ENCODE measurements at places on chromosomes 12 and 14.

DNA sequence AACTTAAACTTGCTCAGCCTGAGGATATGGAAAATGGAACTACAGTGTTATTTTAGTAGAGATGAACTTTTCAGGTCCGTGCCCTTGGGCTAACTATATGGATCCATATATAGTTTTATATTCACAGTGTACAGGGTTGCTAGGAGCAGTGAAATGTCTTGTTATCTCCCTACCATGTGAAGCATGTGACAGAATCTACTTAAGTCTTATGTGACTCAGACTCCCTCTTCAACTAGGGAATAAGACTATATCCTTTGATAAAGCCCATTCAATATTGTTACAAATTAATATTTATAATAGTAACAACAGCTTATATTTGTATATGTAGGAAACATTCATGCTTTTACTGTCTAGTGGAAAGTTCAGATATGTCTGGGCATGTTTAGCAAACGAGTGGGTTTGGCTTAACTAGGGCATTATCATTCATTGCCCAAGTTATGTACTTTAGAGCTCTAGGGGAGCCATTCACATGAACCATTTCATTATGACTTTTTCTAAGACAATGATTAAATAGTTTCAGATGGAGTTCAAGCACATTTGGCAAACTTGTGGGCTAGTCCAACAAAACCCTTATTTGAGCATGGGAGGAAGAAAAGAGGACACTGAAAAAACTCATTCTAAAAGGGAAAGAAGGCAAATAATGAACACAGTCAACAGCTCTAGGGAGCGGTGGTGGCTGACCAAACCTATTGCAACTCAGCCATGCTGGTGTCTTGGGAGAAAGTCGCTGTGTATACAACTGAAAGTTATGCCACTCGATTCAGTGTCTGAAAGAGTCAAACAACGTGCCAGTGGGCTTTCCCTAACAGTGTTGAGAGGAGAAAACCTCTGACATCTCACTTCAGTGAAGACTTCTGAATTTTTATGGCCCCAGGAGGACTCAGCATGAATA lies 305.9 kb upstream of the G2E3 start:
- DNase-seq = no peak

- no peak for DNase-seq
Measured at GRCh38 chr14:53010193-53011040, 59.6 kb upstream of the FERMT2 start.

DNA sequence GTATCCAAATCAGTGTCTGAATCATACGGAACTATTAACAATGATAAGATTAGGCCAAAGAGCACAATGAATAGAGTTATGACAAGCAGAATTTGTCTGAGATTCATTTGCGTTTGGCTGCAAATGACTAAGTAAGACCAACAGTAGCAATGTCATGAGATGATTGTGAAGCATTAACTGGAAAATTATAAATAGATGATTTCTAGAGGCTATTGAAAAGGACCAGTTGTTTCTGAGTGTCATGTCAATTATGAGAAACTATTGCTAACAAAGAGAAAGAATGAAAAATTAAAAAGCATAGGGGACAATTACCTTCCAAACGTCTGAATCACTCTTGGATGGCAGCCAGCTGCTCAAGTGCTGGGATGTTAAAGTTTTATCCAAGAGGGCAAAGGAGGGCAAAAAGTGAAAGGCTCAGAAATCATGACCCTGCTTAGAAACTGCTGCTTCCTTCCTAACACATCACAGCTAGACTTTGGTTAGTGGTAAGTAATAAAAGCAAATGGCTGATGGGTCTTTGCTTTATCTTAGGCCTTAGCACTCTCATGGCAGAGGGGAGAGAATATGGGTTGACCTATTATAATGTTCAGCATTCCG lies 89.0 kb downstream of the AKAP6 start:
- DNase-seq = no peak

GRCh38 chr12:92341065-92341668 lies 195.5 kb upstream of the BTG1 start:
- no peak for DNase-seq

- no peak for DNase-seq
Measured at GRCh38 chr12:121214855-121215745, 5.2 kb downstream of the P2RX4 start.

DNA sequence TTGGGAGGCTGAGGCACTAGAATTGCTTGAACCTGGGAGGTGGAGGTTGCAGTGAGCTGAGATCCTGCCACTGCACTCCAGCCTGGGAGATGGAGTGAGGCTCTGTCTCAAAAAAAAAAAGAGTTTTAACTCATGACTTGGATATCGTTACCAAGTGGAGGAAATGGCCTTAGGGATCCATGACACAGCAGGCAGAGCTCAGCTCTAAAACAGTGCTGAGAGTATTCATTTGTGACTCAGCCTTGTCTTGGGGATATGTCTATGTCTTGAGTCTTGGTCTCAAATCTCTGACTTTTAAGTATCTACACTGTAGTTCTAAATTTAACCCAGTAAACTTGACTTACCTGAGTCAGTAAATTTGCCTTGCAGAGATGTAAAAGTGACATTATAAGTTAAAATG lies 8.8 kb upstream of the PEX5 start:
- DNase-seq = no peak

- no peak for DNase-seq
Measured at GRCh38 chr12:115574826-115575225, 702.7 kb downstream of the MED13L start.

GRCh38 chr12:5187136-5187535 lies 143.5 kb downstream of the KCNA5 start:
- no peak for DNase-seq

DNA sequence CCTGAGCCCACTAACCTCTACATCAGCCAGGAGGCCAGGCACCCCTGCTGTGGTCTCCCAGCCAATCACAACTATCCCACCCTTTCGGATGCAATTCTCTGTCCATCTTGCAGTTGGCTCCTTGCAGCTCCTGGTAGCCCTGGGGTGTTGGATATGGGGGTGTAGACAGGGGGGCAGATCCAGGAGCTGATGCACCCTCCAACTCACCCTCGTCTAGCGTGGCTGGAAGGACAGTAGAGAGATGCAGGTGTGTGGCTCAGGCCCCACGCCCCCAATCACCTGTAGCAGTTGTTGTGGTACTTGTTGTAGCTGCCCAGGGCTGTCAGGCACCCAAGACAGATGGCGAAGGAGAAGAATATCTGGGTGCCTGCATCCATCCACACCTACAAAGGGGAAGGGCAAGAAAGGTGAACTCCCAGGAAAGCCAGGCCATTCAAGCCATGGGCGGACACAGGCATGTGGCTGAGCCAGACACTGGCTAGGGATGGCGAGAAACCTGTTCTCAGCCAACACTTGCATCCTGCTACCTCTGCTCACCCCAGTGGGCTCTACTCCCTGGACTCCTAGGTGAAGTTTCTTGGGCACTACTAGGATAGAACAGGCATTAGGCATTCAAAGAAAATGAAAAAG lies 13.4 kb upstream of the SLC6A12 start:
- no peak for DNase-seq

DNA sequence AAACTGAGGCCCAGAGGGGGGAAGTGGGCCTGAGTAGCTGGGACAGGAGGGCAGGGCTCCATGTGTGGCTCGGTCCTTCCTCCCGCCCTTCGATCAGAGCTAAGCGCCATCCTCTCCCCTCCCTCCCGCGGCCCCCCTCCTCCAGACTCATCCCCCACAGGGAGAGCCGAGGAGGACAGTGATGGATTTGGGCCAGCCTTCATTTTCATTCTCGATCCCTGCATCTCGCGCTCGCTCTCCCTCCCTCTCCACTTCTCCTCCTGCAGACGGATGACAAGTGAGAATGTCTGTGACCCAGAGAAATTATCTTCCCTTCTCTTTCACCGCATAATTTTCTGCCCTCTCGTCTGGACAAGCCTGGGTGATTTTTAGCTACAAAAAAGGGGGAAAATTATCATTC lies 183.3 kb downstream of the RBM19 start:
- DNase-seq = no peak

DNA sequence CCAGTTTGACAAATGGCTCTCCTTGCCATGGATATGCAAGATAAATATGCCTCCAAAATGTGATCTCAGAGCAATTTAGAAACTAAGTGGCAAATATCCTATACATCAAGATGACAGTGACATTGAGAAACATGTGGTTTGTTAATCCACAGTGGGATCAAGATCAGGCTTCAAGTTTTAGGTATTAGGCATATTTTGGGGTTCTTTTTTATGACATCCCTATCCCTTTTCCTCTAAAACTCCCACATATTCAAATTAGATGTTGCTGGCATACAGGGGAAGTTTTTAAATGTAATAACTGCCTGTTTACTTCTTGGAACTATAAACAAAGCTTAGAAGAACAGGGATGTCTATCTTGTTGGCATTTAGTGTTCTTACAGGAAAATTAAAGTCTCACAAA lies 179.4 kb downstream of the CRADD start:
- no peak for DNase-seq

DNA sequence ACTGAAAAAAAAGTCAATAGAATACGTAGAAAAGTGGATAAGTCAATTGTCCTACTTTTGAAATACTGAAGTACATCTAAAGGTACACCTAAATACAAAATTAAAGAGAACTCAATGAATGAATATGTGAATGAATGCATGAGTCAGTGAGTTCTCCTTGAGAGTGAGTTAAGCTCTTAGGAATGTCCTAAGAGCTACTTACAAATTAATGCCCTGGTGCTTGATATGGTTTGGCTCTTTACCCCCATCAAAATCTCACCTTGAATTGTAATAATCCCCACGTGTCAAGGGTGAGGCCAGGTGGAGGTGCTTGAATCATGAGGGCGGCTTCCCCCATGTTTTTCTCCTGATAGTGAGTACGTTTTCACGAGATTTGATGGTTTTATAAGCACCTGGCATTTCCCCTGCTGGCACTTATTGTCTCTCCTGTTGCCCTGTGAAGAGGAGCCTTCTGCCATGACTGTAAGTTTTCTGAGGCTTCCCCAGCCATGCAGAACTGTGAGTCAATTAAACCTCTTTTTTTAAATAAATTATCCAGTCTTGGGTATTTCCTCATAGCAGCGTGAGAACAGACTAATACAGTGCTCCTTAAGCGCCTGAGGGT lies 192.2 kb upstream of the ARHGAP5 start:
- no peak for DNase-seq

DNA sequence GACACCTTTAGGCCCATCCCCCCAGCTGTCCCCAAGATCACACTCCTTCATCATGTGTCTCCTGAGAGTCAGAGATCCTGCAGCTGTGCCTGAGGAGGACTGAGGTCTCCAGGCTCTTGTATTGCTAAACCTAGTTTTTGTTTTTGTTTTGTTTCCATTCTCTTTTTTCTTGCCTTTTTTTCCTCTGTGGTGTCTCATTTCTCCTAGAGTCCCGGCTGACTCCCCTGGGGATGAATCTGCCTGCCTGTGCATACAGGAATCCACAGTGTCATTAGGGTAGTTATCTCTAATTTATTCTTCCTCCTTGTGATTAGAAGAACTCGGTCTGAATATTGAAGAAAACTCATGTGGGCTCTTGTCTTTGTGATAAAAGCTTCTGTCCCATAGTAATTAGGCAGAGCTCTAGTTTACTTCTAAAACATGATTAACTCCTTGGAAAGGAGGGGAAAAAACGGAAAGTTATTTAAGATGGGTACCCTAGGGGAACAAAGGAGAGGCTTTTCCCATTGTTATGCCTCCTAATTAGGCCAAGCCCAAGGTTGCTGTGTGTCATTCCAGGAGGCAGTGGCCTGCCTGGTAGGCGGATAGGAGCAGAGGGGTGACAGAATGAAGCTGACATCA lies 343.2 kb downstream of the ZFP36L1 start:
- DNase-seq = no peak

GRCh38 chr14:64671591-64671990 lies 32.6 kb upstream of the PLEKHG3 start:
- peak; percentile 41 for DNase-seq

DNA sequence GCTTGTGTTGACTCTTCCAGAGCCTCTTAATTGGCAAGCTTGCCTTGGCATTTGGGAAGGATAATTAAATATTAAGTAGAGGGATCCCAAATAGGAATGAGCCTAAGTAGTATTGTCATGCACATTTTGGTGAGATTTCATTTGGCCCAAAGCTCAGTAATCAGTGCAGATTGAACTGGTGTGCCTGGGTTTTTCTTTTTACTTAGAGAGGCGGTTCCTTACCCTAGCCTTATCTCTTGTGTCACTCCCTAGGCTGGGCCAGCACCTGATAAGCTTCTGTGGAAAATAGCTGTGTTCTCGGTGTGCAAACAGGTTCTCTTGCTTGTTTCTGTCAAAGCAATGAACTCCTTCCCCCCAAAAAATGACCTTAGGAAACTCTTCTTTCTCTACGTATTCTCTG lies 9.3 kb upstream of the B4GALNT3 start:
- DNase-seq = no peak

GRCh38 chr12:124720004-124720680 lies 143.5 kb downstream of the SCARB1 start:
- DNase-seq = no peak

DNA sequence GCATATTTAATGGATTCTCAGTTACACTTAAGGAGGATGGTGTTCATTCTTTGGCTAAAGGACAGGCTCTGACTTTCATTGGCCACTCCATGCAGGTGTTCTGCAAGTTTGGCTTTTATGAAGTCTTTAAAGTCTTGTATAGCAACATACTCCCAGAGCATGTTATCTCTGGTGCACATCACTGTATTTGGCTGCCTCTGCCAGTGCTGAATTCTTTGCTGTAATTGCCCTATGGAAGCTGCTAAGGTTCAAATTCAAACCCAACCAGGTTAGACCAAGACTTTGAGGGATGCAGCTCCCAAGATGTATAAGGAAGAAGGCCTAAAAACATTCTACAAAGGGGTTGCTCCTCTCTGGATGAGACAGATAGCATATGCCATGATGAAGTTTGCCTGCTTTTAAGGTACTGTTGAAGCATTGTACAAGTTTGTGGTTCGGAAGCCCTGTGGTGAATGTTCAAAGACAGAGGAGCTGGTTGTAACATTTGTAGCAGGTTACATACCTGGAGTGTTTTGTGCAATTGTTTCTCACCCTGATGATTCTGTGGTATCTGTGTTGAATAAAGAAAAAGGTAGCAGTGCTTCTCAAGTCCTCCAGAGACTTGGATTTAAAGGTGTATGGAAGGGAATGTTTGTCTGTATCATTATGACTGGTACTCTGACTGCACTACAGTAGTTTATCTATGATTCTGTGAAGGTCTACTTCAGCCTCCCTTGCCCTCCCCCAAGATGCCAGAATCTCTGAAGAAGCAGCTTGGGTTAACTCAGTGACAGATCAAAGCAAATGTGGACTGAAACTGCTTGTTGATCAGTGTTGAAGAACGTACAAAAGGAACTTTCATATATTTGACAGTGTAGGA lies 19.4 kb downstream of the TMEM116 start:
- peak; percentile 64 for DNase-seq

- DNase-seq = no peak
Measured at GRCh38 chr12:91370086-91370868, 187.7 kb upstream of the DCN start.
